NCI-H2227 treated with DMSO at 0.1 percent for 48 hours (cell line): ENCODE measurements at places on chromosomes 4 and X.
A peak's percentile ranks its signal among the peaks of the same experiment; 100 is the strongest.

DNA sequence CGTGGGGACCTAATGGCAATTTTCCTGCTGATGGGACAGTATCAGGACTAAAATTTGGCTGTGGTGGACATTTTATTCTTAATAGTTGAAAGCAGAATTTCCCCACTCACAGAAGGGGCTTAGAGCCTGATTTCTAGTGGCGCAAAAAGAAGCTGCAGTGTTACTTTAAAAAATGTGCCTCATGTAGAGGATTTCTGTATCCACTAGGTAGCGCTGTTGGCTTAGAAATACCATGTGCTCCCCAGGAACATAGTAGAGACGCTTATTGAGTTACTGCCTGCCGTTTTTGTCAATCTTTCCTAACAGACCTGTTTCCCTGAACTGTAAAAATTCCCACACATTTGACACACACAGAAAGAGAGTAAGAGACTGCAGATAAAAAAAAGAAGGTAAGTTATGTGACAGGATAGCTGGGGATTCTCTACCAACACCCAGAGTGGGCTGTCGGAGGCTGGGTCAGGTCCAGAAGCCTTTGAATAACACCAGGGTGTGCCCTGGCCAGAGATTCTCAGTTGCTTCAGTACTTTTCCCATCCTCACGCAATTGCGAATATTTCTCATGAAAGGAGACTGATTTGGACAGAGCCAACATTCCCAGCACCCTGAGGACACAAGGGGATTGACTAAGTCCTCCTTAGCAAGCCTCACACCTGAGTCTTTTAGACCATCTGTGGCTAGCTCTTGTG is 88.4 kb downstream of the ZXDA start:
- peak; percentile 75 for DNase-seq

DNA sequence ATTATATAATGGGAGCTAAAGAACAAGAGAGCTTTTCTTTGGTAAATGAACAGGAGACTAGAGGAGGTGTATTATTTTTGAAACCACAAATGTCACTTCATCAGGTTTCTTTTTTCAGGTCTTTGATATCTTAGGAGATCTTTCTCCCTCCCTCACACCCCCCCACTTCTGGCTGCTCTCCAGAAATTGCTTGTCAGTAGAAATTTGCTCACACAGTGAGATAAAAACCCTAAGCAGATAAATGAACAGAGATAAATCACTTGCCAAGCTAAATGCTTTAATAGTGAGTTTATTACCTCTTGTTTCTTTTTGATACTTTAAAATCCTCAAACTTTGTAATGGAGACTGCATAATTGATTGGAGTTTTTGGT is 421.2 kb upstream of the TENM3 start:
- DNase-seq, result no peak

- DNase-seq, result no peak
Measured at GRCh38 chrX:151680805-151681204, 14.5 kb upstream of the PRRG3 start.

DNA sequence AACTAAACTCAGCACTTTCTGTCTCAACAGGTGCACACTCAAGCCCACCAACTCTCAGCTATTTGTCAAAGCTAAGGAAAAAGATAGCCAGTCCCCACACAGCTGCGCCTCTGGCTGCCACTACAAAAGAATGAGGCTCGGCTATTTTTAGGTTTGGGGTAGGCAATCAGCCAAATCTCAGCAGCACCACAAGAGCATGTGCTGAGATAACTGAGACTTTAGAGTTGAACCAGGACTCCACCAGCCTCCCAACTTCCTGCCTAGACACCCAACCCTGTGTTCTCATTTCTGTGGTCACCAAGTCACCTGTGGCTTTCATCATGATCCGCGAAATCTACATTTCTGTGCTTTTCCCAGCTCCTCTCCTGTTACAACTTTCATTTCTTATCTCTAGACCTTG is 28.0 kb downstream of the DMD start:
- no peak for DNase-seq

DNA sequence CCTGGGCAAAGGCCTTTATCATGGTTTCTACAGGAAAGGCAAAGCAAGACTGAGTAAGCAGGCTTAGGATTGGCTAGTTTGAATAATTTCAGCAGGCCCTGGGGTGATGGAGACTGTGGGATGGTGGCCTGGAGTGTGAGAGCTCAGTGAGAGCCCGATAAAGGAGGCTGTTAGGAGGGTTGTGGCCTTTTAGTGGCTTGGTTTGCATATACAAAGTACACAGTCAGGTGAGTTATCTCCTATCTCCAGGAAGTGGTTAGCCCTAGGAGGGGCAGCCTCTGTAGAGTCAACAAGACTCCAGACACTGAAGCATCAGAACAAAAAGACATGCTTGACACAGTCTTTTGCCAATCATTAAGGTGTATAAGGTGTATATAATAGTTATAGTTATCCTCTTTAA is 157.2 kb downstream of the CFAP299 start:
- DNase-seq, result no peak

- DNase-seq, result no peak
Measured at GRCh38 chr4:154158361-154159155, 333.0 kb downstream of the DCHS2 start.

GRCh38 chr4:66539745-66540144 is 869.5 kb upstream of the EPHA5 start:
- DNase-seq, result no peak

GRCh38 chrX:53086464-53086863 is 4.3 kb downstream of the TSPYL2 start:
- DNase-seq, result no peak

GRCh38 chrX:48794340-48794910 is 7.4 kb upstream of the HDAC6 start:
- no peak for DNase-seq

GRCh38 chr4:48065587-48066052 is 49.0 kb downstream of the NIPAL1 start:
- no peak for DNase-seq

DNA sequence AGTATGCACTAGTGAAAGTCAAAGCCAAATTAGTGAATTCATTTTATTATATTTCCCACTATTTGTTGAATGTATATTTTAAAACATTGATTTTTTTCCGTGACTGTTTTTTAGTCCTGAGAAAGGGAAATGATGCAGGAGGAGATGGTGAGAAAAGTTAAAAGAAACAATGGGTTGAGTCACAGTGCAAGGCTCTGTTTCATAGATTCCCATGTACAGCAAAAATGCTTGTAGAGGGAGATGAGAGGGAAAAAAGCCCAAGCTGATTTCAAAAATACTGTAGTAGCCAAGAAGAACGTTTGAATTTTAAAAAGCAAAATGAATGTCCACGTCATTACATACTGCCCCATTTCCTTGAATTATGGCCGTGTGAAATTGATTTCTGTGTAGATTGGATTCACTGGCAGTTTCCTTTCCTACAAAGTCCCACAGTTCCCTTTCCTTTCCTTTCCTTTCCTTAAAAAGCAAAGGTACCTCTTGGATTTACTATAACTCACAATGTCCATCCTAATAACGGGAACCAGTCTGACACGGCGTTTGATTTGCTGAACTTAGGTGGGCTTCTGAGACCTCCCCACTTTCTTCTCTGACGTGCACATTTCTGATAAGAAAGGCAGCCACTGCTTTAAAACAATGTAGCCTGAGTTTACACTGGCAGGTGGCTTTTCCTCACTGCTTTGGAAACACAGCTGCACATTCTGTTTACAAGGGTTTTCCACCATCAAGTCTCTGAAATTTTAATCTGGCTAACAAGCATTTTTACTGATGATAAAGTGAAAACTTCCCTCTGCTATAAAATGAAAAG is 63.7 kb downstream of the SPCS3 start:
- DNase-seq, result no peak

- no peak for DNase-seq
Measured at GRCh38 chr4:150336676-150337412, 245.1 kb upstream of the MAB21L2 start.

DNA sequence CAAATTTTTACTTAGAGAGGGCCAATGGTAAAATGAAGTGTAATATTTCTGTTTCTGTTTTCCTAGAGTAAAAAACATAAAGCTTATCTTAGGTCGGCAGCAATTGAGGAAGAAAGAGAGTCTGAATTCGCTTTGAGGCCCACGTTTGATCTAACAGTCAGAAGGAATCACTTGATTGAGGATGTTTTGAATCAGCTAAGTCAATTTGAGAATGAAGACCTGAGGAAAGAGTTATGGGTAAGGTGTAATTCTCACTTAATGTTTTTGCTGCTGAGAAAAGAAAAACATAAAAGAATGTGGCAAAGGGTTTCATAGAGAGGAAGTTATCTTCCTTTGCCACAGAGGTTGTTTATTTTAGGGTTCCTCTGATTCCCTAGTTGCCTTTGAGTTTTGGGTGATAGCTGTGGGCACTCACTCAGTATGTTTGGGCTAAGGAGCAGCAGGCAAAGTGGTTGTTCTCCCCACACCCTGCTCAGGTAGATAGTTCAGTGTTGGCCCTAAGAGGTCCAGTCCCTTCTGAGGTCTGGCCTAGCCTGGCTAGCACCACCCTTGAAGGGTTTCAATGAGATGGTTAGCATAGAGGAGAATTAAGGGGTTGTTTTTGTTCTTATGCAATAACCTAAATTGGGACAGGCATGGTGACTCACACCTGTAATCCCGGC is 32.3 kb downstream of the HERC5 start:
- DNase-seq, result no peak

- DNase-seq, result no peak
Measured at GRCh38 chrX:17075004-17075403, 128.5 kb downstream of the REPS2 start.

DNA sequence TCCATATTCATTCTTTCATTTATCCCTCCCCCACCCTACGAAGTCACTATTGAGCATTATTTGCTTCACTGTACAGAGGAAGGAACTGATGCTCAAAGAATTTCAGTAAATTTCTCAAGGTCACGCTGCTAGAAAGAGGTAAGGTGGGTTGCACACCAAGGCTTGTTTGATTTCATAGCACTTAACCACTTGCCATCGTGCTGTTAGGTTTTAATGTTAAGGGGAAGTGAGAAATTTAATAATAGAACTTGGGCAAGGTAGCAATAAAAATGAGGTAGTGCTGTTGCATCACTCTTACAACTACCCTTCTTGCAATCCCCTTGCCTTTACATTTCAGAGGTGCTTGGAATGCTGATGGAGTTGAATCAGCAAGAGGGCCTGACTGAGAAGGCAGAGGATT is 343.1 kb downstream of the MID1IP1 start:
- DNase-seq, result no peak

- DNase-seq, result no peak
Measured at GRCh38 chrX:149903889-149904748, 23.1 kb downstream of the MAGEA8 start.

- no peak for DNase-seq
Measured at GRCh38 chrX:71609095-71609750, 9.1 kb downstream of the CXCR3 start.

GRCh38 chr4:76546327-76546726 is 111.3 kb downstream of the SHROOM3 start:
- DNase-seq, result no peak

DNA sequence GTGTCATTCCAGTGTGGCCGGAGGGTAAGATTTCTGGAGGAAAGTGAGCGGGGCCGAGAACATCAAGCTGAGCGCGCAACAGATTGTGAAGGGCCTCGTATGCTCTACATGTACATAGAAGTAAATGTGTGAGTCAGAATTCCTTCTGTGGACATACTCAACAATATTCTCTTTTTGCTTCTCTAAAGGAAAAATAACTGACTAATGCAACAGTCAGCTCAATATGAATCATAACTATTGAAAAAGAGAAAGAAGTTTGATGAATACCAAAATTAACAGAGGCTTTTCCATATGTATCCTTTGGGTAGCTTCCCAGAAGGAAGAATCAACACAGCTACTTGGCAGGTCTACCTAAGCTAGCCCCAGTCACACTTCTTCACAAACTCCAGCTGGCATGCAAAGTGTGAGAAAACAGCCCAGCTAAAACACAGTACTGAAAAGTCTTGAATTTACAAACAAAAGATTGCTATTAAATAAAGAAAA is 87.5 kb upstream of the ZFP42 start:
- DNase-seq, result no peak

DNA sequence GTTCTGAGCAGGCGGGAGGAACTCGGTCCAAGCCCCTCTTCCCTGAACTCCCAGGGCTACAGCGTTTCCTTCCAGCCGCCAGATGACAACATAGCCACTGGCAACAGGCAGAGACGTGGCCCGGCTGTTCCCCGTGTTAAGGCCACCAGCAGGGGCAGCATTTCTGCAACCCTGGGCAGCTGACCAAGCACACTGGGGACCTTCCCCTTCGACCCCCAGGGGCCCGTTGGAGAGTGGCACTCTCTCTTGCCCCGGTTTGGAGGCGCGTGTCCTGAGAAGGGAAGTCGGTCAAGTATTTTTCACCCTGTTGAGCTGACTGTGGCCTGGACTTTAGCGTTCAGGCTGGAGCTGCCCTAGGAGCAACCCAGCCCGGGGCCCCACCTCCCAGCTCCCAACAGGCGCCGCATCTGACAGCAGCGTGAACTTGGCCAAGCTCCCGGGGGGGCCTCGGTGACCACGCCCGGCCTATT is 37.6 kb downstream of the ZBTB49 start:
- no peak for DNase-seq

- DNase-seq, result no peak
Measured at GRCh38 chr4:1222036-1222789, 26.7 kb downstream of the CTBP1 start.

DNA sequence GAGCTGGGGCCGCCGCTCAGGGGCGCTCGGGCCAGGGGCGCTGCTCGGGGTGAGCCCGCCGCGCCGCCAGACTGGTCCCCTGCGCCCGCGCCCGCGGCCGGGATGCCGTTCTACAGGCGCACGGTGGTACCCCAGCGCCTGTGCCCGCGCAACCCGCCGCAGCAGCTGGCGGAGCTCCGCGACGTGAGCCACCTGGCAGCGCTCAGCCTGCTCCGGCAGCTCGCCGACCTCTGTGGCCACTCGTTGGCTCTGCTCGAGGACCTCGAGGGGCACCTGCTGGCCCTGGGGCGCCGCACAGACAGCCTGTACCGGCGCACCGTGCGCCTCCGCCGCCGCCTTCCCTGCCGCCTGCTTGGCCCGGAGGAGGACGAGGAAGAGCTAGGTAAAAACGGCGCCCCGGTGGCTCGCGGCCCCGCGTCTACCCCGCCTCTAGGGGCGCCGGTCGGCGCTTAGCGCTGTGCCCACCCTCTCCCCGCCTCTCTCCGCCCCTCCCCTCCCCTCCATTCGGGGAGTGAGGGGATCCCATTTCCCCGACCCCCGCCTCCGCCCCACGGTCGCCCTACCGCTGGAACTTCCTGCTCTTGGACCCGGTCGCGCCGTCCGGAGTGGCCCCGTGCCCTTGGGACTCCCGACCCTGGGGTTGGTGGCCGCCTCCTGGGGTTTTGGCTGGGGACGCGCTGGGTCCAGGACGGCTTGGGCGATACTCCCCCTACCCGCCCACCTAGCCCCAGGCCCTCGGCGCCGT is 513 bp downstream of the NHSL2 start:
- DNase-seq, result peak; percentile 26

GRCh38 chr4:77074981-77075855 is 571 bp downstream of the CCNI start:
- DNase-seq, result no peak

- DNase-seq, result no peak
Measured at GRCh38 chrX:40504801-40505605, 75.8 kb upstream of the ATP6AP2 start.

DNA sequence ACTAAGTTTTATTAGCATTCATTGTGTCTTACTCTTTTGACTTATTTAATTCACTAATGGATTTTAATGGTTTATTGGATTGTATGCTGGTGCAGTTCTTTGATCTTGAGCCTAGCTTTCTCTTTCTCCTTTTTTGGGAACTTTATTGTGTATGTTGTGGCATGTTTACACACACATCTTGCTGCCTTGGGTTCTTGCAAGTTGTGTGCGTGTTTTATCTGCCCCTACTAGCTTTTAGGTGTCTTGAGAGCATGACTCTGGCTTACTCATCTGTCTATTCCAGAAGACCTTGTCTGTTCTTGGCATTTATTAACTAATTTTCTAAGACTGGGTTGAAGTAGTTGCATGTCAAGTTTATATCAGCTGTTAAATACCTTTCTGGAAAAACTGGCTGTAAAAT is 2.7 kb downstream of the TMEM165 start:
- no peak for DNase-seq
